ENCODE measurements at places on chromosomes 11 and 22.
A peak's percentile ranks its signal among the peaks of the same experiment; 100 is the strongest.

DNA sequence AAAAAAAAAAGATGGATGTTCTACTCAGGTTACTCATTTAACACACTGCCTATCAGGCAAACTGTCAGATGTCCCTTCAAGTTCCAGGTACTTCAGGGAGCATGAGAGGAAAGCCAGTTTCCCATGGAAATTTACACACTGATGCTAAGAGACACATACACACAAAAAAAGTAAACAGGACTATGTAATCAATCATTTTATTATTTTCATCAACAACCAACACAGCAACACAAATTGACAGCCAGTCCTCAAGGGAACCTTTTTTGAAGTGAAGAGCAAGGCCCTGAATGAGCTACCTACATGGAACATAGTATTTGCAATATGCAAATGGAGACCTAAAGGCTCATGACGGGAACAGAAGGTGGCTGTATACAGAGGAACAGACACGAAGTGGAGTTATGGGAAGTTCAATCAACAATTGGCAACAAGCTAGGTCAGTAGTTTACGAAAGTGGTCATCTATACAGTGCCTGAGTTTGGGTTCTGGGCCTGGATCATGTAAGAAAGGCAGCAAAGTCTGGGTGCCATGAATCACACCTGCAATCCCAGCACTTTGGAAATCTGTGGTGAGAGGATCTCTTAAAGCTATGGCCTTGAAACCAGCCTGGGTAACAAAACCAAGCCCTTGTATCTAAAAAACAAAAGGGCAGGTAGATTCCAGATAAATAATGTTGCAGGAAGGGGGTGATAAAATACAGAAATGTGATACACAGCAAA is 12.6 kb upstream of the WDR74 start:
- DNase-seq = no peak

GRCh38 chr11:64060861-64061444 is 25.2 kb downstream of the FLRT1 start:
- peak; percentile 37 for DNase-seq

DNA sequence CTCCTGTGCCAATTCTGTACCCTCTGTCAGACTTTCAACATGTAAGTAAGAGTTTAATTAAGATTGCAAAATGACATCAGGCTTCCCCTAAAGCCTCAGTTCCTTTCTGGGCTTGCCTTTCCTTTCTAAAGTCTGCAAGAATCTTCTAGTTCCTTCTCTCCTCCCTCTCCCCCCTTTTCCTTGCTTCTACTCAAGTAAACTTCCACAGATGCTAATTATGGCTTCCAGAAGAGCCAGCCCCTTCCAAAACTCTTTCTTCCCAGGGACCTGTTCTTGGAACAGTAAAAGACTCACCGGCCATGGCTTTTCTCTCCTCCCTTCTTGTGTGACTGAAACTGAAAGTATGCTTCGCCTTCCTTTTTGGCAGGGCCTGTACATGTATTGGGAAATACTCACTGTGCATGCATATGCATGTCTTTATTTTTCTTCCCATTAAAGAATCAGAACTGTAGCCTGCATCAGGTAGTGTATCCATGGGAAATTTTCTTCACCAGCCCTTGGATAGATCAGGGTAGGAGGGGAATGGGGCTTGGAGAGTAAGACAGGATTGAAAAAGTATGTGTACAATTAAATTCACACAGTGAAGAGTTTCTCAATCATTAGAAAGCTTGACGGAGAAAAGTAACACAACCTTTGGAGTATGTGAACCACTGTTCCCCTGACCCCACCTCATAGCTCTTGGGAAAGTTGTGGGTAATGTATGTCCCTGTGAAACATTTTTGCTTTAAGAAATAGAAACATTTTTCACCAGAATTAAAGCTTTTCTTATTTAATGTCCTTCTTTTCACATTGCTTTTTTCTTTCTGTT is at the start of gene CASP1:
CASP1 (minus strand) TSS at position 332 of the 808 bp plus-strand sequence; CDS start at position 301, 31 bp downstream.
- no peak for DNase-seq

DNA sequence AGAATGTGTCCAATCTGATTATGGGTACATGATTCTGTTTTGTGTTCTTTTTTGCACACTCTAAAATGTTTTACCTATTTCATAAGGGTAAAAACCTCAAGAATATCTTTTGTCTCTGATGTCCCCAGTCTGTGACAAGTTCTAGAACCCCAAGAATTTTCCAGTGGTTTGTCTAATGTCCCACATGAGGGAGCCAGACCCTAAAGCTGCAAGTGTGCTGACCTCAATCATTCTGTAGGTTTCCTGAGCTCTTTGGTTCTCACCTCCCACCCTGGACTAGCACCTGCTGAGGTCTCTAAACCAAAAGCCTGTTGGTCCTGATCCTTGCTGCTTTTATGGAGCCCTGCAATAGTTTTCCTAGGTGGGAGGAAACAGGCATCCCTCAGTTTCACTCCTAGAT is 149.8 kb upstream of the MPPED2 start:
- DNase-seq = no peak

DNA sequence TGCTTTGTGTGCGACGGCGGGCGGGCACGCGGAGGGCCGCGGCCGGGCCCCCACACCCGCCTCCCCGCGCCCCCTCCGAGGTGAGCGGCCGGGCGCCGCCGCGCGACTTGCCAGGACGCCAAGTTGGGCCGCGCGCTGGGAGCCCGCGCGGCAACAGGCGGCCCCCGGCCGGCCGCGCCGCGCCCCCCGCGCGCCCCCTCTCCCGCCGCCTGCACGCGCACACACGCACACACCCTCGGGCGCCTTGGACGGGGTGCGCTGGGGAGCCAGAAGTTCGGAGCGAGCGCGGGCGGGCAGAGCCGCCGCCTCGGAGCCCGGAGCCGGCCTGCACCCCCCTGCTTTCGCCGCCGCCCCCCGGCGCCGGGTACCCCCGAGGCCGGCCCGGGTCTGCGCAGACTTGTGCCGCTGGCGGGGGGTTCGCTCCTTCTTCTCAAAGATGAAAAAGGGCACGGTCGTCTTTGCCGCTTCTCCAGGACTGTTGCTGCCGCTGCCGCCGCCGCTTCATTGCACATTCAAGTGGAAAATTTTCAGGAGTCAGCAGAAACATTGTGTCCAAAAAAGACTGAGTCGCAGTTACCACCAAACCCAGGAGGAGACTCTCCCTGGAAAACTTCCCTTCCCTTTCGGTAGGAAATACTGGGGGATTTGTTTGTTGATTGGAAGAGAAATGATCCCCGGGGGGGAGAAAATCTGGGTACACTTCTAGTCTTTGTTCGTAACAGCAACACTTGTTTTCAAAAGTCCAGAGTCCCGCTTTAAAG is 895 bp downstream of the TEAD1 start:
- DNase-seq = no peak

GRCh38 chr11:75667831-75668450 is 897 bp downstream of the MAP6 start:
- peak; percentile 35 for DNase-seq

DNA sequence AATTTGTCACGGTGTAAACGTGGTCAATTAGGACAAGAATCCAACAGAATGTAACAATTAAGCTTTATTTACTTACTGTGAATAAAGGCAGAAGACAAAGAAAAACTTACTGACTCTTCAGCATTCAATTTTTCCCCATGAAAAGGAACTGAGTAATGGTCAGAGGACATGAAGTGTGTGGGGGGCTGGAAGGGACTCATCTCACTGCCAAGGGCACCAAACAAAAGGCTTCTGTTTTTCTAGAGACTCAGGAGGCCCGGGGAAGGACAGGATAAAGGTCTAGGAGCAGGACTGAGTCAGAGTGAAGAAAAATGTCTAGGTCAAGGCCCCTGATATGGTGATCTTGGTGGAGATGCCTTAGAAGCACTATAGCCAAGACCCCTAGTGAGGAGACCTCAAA is 564.2 kb upstream of the ANO5 start:
- DNase-seq = no peak

DNA sequence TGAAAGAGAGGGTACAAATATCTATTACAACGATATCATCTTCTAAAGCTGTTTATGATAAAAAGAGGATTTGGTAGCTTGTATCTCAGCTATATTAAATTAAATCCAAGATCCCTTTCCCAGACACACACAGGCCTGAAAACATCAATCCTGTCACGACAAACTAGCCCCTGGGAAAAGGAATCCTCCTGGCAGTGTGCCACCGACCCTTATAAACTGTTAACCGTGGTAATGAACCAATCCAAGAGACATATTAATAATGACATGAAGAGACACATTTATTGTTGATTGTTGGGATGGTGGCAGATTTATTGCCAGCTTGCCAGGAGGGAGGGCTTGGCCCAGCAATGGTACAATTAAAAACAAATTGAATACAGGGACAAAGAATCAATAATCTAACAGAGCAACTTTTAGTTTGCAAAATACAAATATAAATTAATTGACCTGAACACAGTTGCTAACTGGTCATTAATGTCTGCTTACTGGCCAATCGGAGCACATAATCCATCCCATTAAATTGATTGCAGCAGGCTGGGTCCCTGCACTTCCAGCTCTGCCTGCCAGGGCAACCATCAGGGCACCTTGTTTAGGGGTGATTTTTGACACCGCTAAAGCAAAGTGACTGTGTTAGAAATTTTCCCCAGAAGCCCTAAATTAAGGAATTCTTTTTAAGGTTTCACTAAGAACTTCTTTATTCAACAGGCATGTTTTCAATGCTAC is 887.6 kb downstream of the OPCML start:
- no peak for DNase-seq

GRCh38 chr11:16505481-16505880 is 149.1 kb upstream of the SOX6 start:
- no peak for DNase-seq

GRCh38 chr11:83945976-83946375 is 659.8 kb upstream of the CCDC90B start:
- DNase-seq = no peak

DNA sequence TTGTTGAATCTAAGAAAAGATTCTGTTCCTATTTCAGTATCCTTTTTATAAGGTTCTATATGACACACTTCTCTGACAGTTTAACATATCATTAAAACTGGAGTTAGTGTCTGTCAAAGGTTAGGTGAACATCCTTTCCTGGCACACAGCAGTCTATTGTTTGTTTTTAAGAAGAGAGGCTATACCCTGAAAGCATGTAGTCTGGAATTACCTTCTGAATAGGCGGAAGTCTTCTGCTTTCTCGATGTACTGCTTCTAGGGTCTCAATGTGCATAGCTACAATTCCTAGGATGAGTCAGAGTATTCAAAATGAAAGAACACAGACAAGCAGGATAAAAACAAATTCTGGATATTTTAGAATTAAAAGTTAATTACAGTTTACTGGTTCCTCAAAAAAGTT is 188.6 kb downstream of the SWAP70 start:
- DNase-seq = no peak

DNA sequence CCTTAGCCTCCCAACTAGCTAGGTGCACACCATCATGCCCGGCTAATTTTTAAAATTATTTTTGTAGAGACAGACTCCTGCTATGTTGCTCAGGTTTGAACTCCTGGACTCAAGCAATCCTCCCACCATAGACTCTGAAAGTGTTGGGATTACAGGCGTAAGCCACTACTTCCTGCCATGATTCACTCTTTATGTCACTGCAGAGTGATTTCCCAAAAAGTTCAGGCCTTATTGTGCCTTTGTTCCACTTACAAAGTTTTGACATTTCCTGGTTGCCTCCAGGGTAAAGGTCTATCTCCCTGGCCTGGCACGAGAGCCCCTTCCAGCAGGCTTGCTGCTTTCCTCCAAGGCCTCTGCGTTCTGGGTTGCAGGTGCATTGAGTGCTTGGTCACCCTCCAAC is 44.6 kb upstream of the RIC3 start:
- DNase-seq = no peak

DNA sequence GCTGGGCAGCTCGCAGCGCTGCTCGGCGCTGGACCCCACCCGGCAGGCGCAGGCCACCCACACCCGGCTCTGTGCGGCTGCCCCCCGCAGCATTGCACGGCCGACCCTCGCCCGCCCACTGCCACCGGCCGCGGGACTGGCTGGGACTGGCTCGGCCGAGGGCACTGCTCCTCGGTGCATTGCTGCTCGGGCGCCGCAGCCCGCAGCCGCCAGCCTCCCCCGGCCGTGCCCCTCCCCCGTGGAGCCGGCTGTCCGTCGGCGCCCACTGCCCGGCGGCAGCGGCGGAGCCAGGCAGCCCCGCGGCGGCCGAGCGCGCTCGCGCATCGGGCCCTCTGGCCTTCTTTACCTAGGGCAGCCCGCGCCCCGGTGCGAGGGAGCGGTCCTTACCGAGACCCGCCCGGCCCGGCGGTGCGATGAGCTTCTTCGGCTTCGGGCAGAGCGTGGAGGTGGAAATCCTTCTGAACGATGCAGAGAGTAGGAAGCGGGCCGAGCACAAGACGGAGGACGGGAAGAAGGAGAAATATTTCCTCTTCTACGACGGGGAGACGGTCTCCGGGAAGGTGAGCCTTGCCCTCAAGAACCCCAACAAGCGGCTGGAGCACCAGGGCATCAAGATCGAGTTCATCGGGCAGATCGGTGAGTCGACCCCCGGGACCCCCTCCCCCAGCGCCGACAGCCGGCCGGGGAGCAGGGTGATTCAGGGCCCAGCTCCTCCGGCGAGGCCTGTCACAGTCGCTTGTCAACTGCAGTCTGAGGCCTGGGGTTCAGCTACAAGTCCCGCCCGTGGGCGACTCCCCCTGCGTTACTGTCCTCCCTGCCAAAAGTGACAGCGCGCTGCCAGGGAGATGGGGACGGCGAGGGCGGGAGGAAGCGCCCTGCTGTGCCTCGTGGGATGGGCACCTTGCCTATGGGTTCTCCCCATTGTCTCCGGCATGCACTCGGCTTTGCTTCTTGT is 516 bp downstream of the VPS26B start:
- peak; percentile 68 for DNase-seq

DNA sequence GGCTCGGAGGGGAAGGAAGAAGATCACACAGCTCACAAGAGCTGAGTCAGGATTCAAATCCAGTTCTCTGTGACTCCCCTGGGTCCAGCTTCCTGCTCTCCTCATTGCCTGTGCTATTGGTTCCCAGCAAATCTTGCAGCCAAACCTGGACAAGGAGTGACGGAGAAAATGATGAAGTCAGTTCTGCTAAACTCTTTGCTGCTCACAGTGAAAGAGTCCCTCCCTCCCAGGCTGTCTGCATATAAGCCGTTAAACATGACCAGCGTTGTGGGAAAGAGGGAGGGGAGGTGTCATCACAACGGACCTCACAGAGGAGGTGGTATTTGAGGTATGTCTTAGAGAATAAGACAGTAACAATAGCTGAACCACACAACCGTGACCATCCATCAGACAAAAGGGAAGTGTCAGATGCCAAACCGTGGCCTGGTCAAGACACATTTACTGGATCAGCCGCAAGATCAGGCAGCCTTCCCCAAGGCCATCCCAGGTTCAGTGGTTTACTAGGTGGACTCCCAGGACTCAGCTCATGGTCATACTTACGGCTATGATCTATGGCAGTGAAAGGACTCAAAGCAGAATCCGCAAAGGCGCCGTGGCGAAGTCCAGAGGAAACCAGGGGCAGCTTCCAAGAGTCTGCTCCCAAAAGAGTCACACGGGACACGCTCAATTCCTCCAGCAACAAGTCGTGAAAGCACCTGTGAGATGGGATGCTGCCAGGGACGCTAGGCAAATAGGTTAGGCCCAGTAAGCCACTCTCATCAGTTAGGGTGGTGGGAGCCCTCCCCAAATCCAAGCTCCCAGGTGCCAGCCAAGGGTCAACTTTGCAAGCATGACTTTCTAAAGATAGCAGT is 2.8 kb upstream of the CYTH4 start:
- no peak for DNase-seq
